Tibial nerve (tissue), 4 donors: ENCODE measurements at places on chromosomes 16 and 17.

DNA sequence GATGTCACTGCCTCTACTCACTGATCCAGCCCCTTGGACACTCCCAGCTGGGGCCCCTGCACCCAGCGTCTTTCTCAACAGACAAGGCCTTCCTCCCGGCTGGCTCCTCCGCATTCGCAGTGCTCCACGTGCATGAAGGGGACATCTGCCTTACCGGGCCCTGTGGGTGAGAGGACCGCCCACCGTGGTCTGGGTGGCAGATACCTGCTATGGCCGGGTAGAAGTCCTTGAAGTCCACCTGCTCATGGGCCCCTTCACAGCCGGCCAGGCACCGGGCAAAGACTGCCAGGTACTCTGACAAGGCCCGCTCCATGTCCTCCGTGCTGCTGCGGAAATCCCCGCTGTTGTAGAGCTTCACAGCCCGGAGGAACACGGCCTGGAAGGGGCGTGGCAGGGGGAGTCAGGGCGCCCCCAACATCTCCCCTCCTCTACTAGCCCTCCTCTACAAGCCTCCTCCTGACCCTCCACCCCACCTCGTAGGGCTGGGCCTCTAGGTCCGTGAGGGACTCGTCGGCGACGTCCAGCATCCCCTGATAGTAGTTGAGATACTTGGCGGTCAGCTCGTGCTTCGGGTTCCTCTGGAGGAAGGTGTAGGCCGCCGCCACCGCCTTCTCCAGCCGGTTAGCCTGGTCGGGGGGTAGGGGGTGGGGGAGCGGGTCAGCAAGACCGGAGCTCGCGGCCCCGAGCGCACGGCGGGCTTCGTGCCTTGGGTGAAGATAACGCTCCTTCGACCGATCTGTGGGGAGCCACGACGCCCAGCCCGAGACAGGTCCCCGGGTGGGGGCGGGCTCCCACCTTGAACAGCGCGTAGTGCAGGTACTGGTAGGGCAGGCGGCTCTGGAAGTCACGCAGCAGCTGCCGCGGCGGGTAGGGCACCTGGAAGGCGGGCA is 845 bp downstream of the P3H4 start:
- no peak for DNase-seq

DNA sequence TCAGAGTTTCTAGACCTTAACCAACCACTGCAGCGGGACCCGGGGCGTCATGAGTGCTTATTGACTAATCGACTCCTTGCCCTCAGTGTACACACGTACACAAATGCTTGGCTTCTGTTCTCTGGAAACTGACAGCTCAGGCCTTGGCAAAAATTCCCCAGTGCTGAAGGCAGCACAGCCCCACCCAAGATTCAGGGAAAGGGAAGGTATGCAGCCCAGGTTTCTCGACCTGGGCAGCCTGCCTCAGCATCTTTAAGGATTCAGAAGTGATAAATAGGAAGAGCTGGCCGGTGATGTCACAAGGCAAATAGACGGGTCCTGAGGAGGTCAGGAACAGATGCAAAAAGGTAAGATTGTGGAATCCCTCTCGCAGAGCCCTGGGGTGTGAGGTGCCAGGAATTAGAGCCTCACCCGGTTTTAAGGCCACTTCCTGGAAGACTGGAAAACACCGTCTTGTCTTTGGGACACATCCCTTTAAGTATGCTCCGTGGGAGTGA is 9.0 kb upstream of the CDH3 start:
- no peak for DNase-seq

DNA sequence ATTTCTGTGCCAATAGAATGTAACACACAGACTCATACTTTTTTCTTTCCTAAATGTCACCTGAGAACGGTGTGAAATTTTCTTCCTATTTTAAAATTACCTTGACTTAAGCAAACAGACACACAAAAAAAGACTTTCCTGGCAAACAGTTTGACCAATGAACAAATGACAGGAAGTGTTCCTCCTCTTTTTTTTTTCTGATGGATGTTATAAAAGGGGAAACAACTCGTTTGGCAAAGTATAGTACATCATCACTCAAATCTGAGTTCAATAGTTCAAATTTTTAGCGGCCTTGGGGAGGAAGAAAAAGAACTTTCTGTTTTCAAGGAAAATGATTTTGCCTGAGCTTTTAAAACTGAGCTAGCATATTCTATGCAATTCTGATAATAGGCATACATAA is 19.8 kb downstream of the HS3ST3A1 start:
- DNase-seq = no peak

DNA sequence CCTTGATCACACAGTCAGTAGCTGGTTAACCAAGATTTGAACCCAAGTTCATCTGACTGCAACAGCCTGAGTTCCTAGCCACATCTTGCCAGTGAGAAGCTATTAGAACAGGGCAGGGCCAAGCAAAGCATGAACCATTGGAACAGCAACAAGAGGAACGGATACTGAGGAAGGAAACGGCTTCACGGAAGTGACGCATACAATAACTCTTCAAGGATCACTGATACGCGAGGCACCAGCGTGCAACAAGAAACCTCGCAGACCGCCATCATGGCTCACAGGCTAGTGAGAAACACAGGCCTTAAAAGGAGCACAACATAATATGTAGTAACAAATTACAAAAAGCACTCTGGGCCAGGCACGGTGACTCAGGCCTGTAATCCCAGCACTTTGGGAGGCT is 114.9 kb downstream of the CDYL2 start:
- DNase-seq = no peak

DNA sequence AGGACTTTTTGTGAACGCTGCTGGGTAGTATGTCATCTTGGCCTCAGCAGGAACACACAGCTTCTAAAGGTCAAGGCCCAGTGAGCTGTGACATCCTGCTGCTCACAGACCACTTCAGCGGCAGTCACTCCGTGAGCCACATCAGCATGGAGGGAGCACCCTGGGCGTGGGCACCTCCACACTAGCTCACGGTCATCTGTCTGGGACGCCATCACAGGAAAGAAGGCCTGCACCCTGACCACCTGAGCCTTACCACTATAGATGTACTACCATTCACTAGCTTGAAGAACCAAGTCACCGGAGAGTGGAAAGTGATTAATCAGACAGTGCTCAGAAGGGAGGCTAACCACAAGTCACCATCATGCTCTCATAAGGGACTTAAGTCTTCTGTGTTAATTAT is 3.3 kb downstream of the AXIN1 start:
- no peak for DNase-seq

DNA sequence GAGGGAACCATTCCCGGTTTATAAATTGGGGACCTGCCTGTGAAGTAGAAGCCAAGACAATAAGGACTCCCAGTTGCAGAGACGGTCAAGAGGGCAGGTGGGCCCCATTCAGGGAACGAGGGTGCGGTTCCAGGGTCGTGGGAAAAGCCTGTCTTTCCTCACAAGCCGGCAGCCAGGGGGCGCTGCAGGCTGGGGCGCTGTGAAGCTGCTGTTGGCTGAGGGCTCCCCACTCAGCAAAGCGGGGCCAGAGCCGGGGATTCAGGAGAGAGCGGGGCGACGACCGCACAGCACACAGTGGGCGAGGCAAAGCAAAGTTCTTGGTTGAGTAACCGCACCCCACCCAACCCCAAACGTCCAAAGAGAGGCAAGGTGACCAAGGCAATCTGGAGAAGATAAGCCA is 24.9 kb downstream of the CDRT15 start:
- no peak for DNase-seq

- DNase-seq = no peak
These were observed 3.0 kb upstream of the CDH15 start for GRCh38 chr16:89168381-89169189.

DNA sequence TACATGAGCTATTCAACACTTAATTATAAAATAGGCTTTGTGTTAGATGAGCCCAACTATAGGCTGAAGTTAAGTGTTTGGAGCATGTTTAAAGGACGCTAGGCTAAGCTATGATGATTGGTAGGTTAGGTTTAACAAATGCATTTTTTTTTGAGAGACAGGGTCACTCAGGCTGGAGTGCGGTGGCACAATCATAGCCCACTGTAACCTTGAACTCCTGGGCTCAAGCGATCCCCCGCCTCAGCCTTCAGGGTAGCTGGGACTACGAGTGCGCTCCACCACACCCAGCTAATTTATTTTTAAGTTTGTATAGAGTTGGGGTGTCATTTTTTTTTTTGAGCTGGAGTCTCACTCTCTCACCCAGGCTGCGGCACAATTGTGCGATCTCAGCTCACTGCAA is 19.3 kb upstream of the GPRC5C start:
- no peak for DNase-seq

DNA sequence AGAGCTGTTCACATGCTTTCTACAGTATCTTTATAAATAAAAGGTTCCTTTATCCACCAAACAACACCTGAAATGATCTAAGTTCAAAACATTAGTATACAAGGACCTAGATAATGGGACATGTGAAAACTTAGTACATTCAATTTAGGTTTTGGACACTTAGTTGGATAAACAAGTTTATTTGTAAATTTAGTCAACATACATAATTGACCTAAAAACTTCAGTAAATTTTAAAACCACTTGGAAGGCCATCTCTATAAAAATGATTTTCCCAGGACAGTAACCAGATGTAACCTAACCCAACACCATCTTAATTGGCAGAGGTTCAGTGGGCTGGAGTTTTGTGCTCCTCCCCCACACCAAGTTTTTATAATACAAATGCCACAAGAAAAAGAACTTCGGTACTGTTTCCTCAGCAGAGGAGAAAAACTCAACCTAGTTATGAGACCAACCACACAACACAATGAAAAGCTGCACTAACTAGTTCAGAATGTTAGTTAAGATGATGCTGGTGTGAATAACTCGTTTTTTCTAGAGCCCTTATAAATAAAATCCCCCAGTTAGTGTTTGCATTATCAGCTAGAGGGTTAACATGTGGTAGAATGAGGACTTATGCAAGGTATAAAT is 7.2 kb upstream of the UNK start:
- DNase-seq = no peak

DNA sequence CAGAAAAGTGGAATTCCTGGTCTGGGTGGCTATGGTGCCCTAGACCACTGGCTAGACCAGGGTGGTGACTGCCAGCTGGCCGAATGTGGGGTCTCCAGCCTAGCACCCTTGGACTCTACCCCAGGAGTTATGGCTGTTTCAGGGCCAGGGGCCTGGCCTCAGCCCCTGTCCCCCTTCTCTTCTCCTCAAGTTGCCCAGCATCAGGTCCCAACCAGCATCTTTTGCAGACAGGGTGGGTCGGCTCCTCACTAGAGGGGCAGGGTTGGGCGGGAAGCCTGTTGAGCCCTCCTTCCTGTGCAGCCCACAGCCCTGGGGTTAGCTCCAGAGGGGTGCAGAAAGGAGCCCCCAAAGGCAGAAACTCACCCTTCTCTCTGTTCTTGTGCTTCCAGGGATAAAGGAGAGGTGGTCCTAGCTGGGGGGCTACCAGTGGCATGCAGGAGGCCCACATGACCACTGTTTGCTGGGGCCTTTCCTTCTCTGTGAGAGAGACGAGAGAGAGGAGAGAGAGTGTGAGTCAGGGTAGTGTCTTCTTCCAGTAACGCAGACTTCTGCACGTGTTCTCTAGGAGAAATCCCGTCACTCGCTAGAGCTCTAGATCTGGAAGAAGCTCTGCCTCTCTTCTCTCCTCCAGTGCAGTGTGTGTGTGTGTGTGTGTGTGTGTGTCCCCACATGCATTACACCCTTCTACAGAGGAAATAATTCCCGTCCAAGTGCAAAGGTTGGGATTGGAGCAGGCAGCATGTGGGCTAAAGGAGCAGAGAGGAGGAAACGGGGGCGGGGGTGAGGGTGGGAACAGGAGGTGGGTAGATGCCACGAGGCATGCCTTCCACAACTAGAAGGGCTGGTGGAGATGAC is 209.4 kb downstream of the SEC14L1 start:
- peak; percentile 8 for DNase-seq

GRCh38 chr16:49810831-49811230 is 45.1 kb downstream of the ZNF423 start:
- no peak for DNase-seq

DNA sequence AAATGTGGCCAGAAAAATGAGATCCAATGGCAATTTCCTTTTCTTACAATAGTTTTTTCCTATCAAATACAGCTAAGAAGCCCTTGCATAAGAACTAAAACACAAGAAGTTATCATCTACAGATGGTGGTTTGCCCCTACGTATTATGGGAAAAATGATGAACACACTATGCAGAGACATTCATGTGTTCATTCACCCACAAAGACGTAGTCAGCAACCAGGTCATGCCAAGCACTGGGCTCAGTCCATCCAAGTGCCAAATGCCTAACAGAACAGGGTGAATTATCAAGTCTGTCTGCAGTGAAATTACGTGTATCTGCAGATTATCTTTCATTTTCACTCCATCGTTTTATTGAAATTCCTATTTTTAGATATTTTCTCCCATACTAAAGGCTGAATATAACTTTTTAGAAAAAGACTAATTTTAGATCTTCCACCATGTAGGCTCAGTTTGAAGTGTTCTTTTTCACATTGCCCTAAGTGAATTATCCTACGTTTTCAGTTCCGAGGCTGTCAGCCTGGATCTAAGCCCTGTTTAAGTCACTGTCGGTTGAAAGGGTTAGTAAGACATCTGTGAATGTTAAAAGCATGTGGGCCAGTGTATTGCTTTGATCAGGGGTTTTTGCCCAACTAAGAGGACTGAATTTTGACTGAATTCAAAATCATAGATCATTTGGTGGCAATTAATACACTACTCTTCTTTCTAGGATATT is 78.1 kb upstream of the DHX40 start:
- DNase-seq = no peak

- DNase-seq = peak; percentile 43
These were observed 1.1 kb downstream of the SPECC1 start for GRCh38 chr17:20010099-20010863.
